NCI-H187 (cell line): ENCODE measurements at places on chromosomes 16 and 17.

DNA sequence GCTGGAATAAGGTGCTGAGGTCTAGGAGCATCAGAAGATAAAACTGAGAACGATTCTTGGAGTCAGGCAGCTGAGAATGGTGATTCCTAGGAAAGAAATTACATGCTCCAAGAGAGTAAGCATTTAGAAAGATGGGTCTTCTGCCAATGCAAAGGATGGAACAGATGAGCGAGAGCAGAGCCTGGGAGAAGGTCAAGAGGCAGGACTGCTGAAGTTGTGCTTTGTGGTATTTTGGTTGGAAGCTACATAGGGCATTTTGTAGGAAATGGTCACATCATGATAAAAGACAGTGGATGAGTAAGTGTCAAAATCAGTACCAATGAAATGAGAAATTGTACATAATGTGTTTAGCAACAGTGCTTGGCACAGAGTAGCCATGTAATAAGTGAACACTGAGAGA lies 1.4 kb upstream of the CRYM start:
- no peak for DNase-seq

DNA sequence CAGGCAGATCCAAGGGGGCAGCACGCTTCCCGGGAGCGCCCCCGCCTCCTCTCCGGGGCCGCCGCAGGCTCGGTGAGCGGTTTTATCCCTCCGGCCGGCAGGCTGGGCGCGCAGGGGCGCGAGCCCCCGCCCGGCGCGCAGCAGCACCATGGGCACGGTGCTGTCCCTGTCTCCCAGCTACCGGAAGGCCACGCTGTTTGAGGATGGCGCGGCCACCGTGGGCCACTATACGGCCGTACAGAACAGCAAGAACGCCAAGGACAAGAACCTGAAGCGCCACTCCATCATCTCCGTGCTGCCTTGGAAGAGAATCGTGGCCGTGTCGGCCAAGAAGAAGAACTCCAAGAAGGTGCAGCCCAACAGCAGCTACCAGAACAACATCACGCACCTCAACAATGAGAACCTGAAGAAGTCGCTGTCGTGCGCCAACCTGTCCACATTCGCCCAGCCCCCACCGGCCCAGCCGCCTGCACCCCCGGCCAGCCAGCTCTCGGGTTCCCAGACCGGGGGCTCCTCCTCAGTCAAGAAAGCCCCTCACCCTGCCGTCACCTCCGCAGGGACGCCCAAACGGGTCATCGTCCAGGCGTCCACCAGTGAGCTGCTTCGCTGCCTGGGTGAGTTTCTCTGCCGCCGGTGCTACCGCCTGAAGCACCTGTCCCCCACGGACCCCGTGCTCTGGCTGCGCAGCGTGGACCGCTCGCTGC lies 832 bp downstream of the CDK5R1 start:
- no peak for DNase-seq

GRCh38 chr17:35212668-35213067 lies 18.5 kb upstream of the SLC35G3 start:
- DNase-seq, result no peak

DNA sequence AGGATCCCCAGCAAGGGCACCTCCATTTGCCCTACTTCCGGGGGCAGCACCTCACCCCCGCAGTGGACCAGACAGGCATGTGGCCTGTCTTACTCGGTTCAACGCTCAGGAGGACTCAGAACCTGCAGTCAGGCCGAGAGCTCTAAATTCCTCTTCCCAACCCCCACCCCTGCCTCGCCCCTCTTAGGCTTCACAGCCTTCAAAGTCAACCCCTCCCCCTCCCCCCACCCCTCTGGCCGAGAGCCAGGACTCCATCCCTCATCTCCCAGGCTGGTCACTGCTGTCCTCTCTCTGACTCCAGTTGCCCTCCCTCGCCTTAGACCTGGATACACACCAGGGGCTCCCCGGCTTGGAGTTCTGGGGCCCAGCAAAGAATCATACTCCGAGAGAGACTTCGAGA lies 8.1 kb upstream of the HS3ST6 start:
- no peak for DNase-seq

DNA sequence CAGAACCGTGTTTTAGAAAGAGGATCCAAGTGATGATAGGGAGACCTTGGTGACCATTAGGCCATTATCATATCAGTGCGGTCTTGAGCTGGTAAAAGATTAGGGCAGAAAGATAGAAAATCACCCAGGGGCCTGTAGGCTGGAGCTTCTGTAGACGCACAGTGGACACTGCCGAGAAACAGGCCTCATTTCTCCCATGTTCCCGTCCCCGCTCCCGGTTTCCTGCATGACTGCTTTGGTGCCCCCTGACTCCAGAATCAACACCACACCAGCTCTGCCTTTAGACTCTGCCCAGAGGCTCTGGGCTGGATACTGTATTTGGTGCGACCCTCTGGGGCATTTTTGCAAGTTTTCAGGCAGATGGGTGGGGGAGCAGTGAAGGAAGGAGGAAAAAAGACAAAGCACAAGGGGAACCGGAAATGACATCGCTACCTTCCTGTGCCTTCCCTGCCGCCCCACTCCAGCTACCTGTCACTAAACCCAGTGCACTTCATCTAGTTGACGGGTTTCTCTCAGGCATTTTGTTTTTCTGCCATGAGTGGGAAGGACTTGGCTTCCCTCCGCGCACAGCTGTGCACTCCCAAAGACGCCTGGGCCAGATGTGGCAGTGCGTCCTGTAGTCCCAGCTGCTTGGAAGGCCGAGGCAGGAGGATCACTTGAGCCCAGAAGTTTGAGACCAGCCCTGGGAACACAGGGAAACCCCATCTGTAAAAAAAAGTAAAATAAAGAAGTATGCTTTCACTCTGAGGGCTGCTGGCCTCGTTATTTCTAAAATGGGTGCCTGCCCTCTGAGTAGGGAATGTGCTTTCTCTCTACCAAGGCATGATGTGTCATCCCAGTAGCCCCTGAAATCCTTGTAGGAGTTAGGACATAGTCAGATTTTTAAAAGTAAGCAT lies 214.1 kb downstream of the RPTOR start:
- no peak for DNase-seq

DNA sequence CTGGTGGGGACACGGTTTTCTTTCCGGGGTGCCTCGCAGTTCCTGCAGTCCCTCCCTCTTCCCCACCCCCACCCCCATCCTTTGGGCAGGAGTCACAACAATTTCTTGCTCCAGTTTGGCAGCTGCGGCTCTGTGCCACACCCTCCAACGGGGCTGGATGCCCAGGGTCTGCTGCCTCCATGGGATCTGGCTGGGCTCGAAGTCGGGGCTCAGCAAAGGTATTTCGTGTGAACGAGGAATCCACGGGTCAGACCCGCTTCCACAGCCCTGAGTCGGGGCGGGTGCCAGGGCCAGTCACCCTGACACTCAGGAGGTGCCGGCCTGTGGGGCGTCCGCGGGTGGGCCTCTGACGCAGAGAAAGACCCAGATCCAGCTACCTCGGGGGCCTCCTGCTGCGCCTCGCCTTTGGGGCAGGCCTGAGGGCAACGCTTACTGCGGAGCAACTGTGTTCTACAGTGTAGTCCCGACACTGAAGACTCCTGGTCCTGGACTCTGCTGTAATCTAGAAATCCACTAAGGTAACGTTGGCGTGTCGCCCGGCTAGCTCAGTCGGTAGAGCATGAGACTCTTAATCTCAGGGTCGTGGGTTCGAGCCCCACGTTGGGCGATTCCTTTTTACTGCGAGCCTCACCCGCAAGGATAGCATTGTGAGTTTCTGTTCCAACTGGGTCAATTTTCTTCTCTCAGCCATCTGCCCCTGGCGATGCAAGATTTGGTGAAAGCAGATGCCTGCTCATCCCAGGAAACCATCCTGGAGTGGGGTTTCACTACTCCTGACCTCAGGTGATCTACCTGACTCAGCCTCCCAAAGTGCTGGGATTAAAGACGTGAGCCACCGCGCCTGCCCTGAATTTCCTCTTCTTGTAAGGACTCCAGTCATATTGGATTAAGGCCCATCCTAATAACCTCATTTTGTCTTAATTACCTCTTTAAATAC lies 12.6 kb upstream of the OR1F1 start:
- DNase-seq, result no peak

- no peak for DNase-seq
These were observed 54.6 kb upstream of the ACSF3 start for GRCh38 chr16:89038811-89039735.

GRCh38 chr16:4709481-4709880 lies 16.1 kb downstream of the NUDT16L1 start:
- DNase-seq, result no peak

GRCh38 chr17:43475494-43476089 lies 8.2 kb upstream of the DHX8 start:
- no peak for DNase-seq

GRCh38 chr17:82400830-82401229 lies 17.3 kb upstream of the HEXD start:
- no peak for DNase-seq

GRCh38 chr17:48985436-48986245 lies 11.5 kb upstream of the IGF2BP1 start:
- no peak for DNase-seq

DNA sequence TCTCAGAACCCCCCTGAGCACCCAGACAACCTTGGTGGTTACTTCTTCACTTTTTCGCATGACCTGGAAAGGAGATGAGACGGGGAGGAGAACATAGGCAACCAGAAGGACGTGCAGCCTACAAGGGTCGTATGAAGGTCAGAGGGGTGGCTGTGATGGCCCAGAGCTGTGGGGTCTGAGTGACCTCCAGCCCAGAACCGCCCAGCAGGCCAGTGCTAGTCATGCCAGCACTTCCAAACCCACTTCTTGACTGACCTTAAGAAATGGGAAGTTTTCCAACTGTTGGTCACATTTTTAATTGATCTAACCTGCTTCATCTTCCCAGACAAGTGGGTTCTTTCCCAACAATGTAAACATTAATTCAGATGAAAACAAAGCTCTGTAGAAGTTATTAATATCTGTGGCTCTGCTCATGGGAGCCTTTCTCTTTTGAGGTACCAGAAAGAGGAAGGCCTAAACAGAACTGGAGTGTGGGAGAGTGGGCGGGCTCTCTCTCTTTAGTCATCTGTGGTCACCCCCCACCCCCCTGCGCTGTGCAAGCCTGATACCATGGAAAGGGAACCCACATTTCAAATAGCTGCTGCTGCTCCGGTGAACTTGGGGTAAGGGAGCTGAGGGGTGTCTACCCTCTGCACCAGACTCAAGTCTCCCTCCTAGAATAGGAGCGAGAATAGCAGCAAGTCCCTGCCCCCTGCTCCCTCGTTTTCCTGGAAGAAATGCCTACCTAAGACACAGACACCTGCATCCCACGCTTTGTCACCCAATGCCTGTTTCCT lies 101.6 kb downstream of the RAB11FIP4 start:
- no peak for DNase-seq

GRCh38 chr16:80440667-80441066 lies 100.1 kb upstream of the DYNLRB2 start:
- no peak for DNase-seq

- DNase-seq, result no peak
These were observed 38.4 kb upstream of the PABPN1L start for GRCh38 chr16:88904676-88905365.

DNA sequence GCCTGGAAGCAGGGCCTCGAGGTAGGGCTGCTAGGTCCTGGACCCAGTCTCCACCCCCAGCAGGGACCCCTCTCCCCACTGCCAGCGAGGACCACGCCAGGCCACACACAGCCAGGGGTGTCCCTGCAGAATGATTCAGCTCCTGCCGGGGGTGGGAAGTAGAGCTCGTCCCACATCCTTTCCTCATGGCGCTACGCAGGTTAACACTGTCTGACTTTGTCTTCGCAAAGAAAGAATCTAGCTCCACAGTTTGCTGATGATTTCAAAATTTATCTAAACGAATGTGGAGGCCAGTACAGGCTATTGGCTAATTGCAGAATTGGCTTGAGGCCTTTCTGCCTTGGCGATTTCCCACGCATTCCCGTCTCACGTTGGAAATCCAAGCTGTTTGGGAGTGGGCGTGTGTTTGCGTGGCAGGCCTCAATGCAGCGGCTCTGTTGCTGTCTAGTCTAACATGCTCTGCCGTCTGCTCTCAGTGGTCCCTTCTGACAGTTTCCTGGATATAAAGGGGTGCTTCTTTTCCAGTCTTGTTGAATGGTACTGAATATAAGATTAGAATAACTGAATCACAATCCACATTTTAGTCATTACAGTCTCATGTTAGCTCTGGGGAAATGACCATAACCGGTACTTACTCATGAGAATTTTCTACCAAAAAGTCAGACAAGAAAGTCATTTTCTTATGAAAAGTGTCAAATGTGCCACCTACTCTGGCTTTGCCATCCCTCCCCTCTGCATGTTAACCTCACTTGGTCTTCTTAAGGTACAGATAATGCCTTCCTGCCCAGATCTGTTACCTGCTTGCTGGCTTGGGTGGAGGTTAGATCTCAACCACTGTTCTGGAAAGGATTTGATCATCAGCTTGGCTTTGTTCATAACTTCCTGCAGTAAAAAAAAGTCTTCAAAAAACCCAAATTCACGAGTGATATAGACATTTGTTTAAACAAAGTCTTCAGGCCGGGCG lies 252.4 kb downstream of the NTN1 start:
- DNase-seq, result no peak

- DNase-seq, result no peak
These were observed 113.2 kb downstream of the PRKCA start for GRCh38 chr17:66415366-66416206.

GRCh38 chr16:680625-680945 lies 375 bp downstream of the STUB1 start:
- no peak for DNase-seq

- DNase-seq, result no peak
These were observed 399.4 kb downstream of the NPIPA7 start for GRCh38 chr16:16778332-16778731.

GRCh38 chr16:66130296-66130905 lies 236.1 kb upstream of the CDH5 start:
- DNase-seq, result no peak

GRCh38 chr17:29764748-29765147 lies 142.0 kb upstream of the CORO6 start:
- no peak for DNase-seq

DNA sequence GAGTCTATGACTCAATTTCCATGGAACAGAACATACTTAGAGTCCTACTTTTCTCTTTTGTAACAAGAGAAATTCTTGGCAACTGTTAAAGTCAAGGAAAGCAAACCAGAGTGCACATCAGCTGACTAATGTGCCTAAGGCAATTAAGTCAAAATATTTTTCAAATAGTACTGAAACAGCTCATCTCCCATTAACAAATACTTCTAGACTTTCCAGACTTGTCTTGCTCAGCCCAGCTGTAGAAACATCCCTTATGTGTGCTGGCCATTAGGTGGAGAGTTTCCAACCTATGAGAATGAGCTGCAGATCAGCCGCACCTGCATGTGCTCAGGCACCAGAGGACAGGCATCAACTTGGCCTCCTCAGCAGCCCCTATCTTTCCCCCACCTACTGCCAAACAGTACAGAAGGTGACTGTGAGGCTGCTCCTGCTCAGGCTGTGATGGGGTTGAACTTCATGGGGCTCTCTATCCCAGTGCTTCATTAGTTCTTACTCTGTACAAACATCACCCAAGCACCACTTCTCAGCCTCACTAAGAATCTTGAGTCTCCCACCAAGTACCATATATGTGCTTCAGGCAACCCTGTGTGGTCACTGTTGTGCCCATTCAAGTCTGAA lies 32.2 kb downstream of the TEX2 start:
- DNase-seq, result no peak
